Kidney epithelial cell (primary cell): ENCODE measurements at places on chromosomes 1 and 21. TPM values are rescaled to one million over a fixed set of nuclear protein-coding genes. Genes with fewer than 3 reads are reported as not detected.

TRIM67 gene
- total RNA-seq: 0.14 and 0.63 TPM in 2 replicates

MAP3K7CL gene
- 1.4 and 3.0 TPM in 2 replicates for total RNA-seq

FCAMR gene
- not detected in 2 replicates for total RNA-seq

MXRA8 gene
- total RNA-seq: 106 and 165 TPM in 2 replicates

CYP4A11 gene
- not detected in 2 replicates for total RNA-seq

OR2L2 gene
- total RNA-seq: not detected in 2 replicates

SLC5A9 gene
- total RNA-seq: not detected in 2 replicates

GPA33 gene
- total RNA-seq: not detected in 2 replicates

PLPPR4 gene
- under 0.01 TPM in 1 of 2 replicates, not detected in the other for total RNA-seq

LAMB3 gene
- 343 and 348 TPM in 2 replicates for total RNA-seq

CFAP107 gene
- total RNA-seq: not detected in 2 replicates

G0S2 gene
- total RNA-seq: 112 and 164 TPM in 2 replicates

MYOG gene
- not detected in 2 replicates for total RNA-seq

RIIAD1 gene
- total RNA-seq: not detected in 2 replicates

ARMH1 gene
- 4.7 TPM in 1 of 2 replicates, not detected in the other for total RNA-seq

FCRL5 gene
- total RNA-seq: not detected in 2 replicates

SH3BGR gene
- 6.3 and 6.9 TPM in 2 replicates for total RNA-seq

OR2AK2 gene
- not detected in 2 replicates for total RNA-seq

ATP1A4 gene
- not detected in 2 replicates for total RNA-seq

CHI3L2 gene
- total RNA-seq: 3.2 and 7.5 TPM in 2 replicates

CR1L gene
- not detected in 2 replicates for total RNA-seq

B4GALT2 gene
- total RNA-seq: 62.6 and 86.8 TPM in 2 replicates

TEX38 gene
- not detected in 2 replicates for total RNA-seq

ASCL5 gene
- not detected in 2 replicates for total RNA-seq

SUSD4 gene
- 0.84 and 1.8 TPM in 2 replicates for total RNA-seq
